Peyer's patch (tissue), 4 donors: ENCODE measurements at places on chromosomes 2 and 18. TPM values are rescaled to one million over a fixed set of nuclear protein-coding genes. Genes with fewer than 3 reads are reported as not detected.

DNA sequence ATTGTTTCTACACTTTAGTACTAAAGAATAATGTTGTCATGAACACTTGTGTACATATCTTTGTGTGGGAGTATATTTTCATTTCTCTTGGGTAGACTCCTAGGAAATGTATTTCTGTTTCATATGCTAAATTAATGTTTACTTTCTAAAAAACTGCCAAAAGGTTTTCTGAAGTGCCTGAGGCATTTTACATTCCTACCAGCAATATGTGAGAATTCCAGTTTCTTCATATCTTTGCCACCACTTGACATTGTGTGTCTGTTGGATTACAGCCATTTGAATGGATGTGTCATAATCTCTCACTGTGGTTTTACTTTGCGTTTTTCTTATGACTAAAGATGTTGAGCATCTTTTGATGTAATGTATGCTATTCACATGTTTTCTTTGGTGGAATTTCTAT is 428.2 kb upstream of the KCNH7 start:
- no peaks in the 10 kb centered on the region for H3K4me1 ChIP-seq
- no peak overlapping the region for H3K4me3 ChIP-seq
- no peak for DNase-seq
- no peak overlapping the region for H3K27ac ChIP-seq

The CCT4 gene
- 31.5 TPM for total RNA-seq

DNA sequence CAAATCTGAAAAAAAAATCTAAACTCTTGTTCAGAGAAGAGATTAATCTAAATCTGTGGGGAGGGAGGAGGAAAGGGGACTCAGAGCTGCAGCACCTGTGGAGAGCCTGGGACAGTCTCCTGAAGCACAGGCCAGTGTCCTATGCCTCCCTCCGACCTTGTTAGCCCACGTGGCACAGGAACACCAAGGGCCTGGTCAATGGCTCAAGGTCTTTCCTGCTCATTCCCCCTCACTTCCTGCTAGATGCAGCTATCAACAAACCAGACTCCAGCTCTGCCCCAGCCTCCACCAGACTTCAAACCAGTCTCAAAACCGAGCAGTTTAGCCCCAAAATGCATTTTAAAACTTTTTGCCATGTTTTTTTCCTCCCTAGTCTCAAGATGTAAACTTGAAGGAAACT is 20.1 kb upstream of the SULT1C3 start:
- peak overlapping the region; percentile 53 for H3K27ac ChIP-seq
- no peak overlapping the region for H3K4me3 ChIP-seq
- no peaks in the 10 kb centered on the region for H3K4me1 ChIP-seq

DNA sequence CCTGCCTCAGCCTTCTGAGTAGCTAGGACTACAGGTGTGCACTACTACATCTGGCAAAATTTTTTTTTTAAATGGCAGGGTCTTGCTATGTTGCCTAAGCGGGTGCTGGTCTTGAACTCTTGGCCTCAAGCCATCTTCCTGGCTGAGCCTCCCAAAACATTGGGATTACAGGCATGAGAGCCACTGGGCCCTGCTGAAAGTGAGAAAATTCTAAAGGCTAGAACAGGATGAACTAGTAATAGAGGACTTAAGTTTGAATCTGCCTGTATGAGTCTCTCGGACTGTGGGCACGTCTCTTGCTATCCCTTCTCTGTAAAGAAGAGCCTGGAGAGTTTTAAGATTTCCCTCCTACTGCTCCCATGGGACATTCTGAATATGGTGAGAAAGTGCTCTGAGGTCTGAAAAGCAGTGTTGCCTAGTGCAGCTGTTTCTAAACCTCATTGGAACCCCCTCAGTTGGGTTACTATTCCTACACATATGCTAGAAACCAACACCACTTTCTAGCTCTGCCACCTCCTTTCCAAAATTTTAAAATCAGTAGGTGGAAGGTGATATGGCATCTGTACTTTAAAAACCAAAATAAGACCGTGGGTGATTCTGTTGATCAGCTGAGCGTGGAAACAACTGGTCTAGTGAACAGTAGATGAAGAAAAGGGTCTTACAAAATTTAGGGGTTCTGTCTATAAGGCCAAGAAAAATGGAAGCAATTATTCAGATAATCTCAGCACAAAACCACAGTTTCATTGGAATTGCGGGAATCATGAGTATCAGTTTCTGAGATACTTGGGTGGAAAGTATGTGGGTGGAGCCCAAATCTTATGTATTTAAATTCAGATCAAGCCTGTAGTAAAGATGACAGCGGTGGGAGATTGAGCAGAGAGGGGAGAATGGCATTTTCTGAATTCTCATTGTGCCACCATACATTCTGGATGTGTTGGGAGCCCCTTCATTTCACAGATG is 259.8 kb upstream of the CXCR4 start:
- no peak overlapping the region for H3K4me3 ChIP-seq
- no peaks in the 10 kb centered on the region for H3K27me3 ChIP-seq
- no peak for DNase-seq
- peaks cover 16% of the 10 kb centered on the region for H3K4me1 ChIP-seq
- H3K36me3 ChIP-seq, result no peaks in the 10 kb centered on the region

The IL36A gene
- total RNA-seq, result not detected

The FKBP1B gene
- total RNA-seq, result 9.4 TPM

The RAPH1 gene
- total RNA-seq, result 46.2 TPM

The NTSR2 gene
- total RNA-seq, result not detected

GRCh38 chr2:111663471-111664274 is 220.3 kb downstream of the ANAPC1 start:
- no peaks in the 10 kb centered on the region for H3K27me3 ChIP-seq
- no peak overlapping the region for H3K27ac ChIP-seq
- no peak overlapping the region for H3K4me3 ChIP-seq
- H3K36me3 ChIP-seq, result no peaks in the 10 kb centered on the region
- peaks cover 20% of the 10 kb centered on the region for H3K4me1 ChIP-seq
- no peak for DNase-seq

- peak overlapping the region; percentile 58 for H3K4me3 ChIP-seq
- peak overlapping the region; percentile 64 for H3K27ac ChIP-seq
- no peaks in the 10 kb centered on the region for H3K4me1 ChIP-seq
- H3K27me3 ChIP-seq, result no peaks in the 10 kb centered on the region
These were observed 24.2 kb upstream of the CASP8 start for GRCh38 chr2:201235860-201236811.

GRCh38 chr2:143192716-143193115 is 63.5 kb downstream of the ARHGAP15 start:
- H3K27me3 ChIP-seq, result no peaks in the 10 kb centered on the region
- DNase-seq, result no peak
- no peaks in the 10 kb centered on the region for H3K4me1 ChIP-seq
- H3K27ac ChIP-seq, result no peak overlapping the region
- no peak overlapping the region for H3K4me3 ChIP-seq

The SLC16A14 gene
- total RNA-seq, result 0.80 TPM

The SLC9A2 gene
- 20.7 TPM for total RNA-seq

GRCh38 chr2:192236136-192236535 is 41.4 kb upstream of the TMEFF2 start:
- H3K27ac ChIP-seq, result no peak overlapping the region
- H3K36me3 ChIP-seq, result no peaks in the 10 kb centered on the region
- H3K4me1 ChIP-seq, result no peaks in the 10 kb centered on the region
- no peak overlapping the region for H3K4me3 ChIP-seq
- no peaks in the 10 kb centered on the region for H3K27me3 ChIP-seq

GRCh38 chr2:158686210-158686691 is 108.9 kb upstream of the DAPL1 start:
- H3K4me3 ChIP-seq, result no peak overlapping the region
- no peak overlapping the region for H3K27ac ChIP-seq
- DNase-seq, result no peak
- no peaks in the 10 kb centered on the region for H3K27me3 ChIP-seq

- no peak overlapping the region for H3K4me3 ChIP-seq
- H3K36me3 ChIP-seq, result no peaks in the 10 kb centered on the region
- no peaks in the 10 kb centered on the region for H3K4me1 ChIP-seq
- no peak overlapping the region for H3K27ac ChIP-seq
- H3K27me3 ChIP-seq, result no peaks in the 10 kb centered on the region
These were observed 108.3 kb downstream of the PIEZO2 start for GRCh38 chr18:11040823-11041656.

GRCh38 chr18:45851161-45851925 is 25.9 kb downstream of the SIGLEC15 start:
- no peaks in the 10 kb centered on the region for H3K4me1 ChIP-seq
- H3K36me3 ChIP-seq, result peaks cover 56% of the 10 kb centered on the region
- H3K27ac ChIP-seq, result no peak overlapping the region
- H3K27me3 ChIP-seq, result no peaks in the 10 kb centered on the region
- no peak for DNase-seq

- no peak overlapping the region for H3K4me3 ChIP-seq
- DNase-seq, result no peak
- no peak overlapping the region for H3K27ac ChIP-seq
- no peaks in the 10 kb centered on the region for H3K27me3 ChIP-seq
These were observed 75.4 kb downstream of the STK25 start for GRCh38 chr2:241432824-241433448.

The PAX8 gene
- 10.5 TPM for total RNA-seq

DNA sequence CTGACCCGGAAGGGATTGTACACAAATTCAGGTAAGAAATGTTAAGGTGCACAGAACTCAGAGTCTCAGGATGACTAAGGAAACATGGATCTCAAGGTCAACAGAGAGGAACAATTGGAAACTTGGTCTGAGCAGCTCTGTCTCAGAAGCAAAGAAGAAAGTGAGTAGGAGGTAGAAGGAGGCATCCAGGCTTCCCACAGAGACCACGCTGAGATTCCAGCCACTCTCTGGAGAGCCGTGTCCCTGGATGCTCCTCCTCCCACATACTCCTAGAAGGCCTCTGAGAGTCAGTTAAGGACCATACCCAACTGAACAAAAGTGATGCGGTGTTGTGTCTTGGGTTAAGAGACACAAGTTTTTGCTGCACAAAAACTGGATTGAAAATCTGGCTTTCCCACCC is 8.6 kb upstream of the PLB1 start:
- H3K36me3 ChIP-seq, result no peaks in the 10 kb centered on the region
- no peaks in the 10 kb centered on the region for H3K27me3 ChIP-seq
- no peak overlapping the region for H3K4me3 ChIP-seq
- peak; percentile 2 for DNase-seq

The TMEM247 gene
- total RNA-seq, result not detected

DNA sequence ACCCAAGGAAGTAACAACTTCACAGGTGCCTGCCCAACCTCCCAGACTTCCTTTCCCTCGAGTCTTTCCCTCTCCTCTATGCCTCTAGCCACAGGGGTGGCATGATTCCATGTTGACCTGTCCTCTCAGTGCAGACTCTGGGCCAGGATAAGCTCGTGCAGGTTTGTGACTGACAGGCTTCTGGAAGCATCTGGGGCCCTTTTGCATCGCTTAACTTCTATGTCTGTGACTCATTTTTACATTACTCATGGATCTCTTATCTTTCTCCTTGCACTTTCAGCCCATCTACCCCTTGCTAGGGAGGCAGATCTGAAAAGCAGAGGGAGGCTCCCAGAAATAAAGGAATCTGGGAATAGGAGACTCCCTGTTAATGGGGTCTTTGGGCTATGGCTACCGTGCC is 98.5 kb upstream of the RIOK3 start:
- DNase-seq, result no peak
- no peaks in the 10 kb centered on the region for H3K27me3 ChIP-seq
- H3K36me3 ChIP-seq, result no peaks in the 10 kb centered on the region

The CNRIP1 gene
- total RNA-seq, result 2.1 TPM

The NCKAP5 gene
- total RNA-seq, result 19.3 TPM

The TMX3 gene
- 45.5 TPM for total RNA-seq

GRCh38 chr18:45538444-45538843 is 76.8 kb upstream of the SLC14A2 start:
- H3K36me3 ChIP-seq, result no peaks in the 10 kb centered on the region
- H3K4me1 ChIP-seq, result no peaks in the 10 kb centered on the region
- H3K27ac ChIP-seq, result no peak overlapping the region
- H3K27me3 ChIP-seq, result no peaks in the 10 kb centered on the region
- no peak overlapping the region for H3K4me3 ChIP-seq

DNA sequence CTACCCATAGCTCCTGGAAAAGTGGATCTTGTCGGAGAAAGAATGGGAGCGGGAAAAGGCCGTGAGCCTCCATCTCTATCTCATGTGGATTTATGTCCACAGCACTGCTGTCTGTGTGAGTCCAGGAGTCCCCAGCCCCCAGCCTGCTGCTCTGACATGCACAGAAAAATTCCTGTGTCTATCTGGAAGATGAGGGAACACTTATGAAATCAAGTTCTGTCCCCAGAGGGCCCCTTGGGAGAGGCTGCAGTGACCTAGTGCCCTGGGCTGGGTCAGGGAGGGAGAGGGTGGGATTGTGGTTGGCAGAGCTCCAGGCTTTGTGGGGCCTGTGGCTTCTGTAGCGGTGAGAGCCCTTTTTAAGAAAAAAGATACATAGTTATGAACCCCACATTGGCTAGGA is 37.6 kb downstream of the HJURP start:
- H3K4me1 ChIP-seq, result no peaks in the 10 kb centered on the region
- DNase-seq, result no peak
- H3K27me3 ChIP-seq, result no peaks in the 10 kb centered on the region
- no peak overlapping the region for H3K4me3 ChIP-seq

The UGT1A7 gene
- total RNA-seq, result 27.3 TPM

GRCh38 chr2:17958466-17959092 is 80.1 kb downstream of the KCNS3 start:
- no peak for DNase-seq
- no peak overlapping the region for H3K4me3 ChIP-seq
- H3K36me3 ChIP-seq, result no peaks in the 10 kb centered on the region

The CYP27C1 gene
- total RNA-seq, result not detected

DNA sequence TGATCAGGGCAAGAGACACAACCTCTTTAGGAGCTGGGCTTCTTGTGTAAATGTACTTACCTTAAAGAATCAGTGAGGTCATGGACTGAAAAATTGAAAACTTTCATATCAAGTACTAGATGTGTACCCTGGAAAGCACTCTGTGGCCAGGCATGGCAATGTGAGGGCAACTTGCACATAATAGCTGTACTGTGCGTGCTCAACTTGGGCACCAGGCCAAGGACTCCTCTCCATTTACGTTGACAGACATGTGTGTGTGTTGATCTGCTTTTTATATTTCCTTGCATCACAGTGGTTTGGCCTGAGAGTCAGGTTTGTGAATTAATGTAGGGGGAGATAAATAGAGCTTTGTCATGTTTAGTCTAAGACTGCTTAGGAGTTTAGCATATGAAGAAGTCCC is 669.5 kb upstream of the REG3G start:
- H3K36me3 ChIP-seq, result no peaks in the 10 kb centered on the region
- no peaks in the 10 kb centered on the region for H3K4me1 ChIP-seq
- no peak overlapping the region for H3K4me3 ChIP-seq

- no peak for DNase-seq
- no peak overlapping the region for H3K4me3 ChIP-seq
- no peaks in the 10 kb centered on the region for H3K36me3 ChIP-seq
- no peak overlapping the region for H3K27ac ChIP-seq
- H3K4me1 ChIP-seq, result no peaks in the 10 kb centered on the region
These were observed 119.6 kb upstream of the SLC38A11 start for GRCh38 chr2:165074884-165075283.

GRCh38 chr2:146952696-146953095 is 892.1 kb upstream of the ACVR2A start:
- DNase-seq, result no peak
- H3K4me3 ChIP-seq, result no peak overlapping the region
- no peaks in the 10 kb centered on the region for H3K36me3 ChIP-seq
- no peaks in the 10 kb centered on the region for H3K4me1 ChIP-seq

- no peak for DNase-seq
- no peaks in the 10 kb centered on the region for H3K36me3 ChIP-seq
- no peaks in the 10 kb centered on the region for H3K4me1 ChIP-seq
- H3K27ac ChIP-seq, result no peak overlapping the region
- no peaks in the 10 kb centered on the region for H3K27me3 ChIP-seq
These were observed 17.8 kb downstream of the SERPINB13 start for GRCh38 chr18:63604791-63605567.

- H3K27ac ChIP-seq, result no peak overlapping the region
- H3K27me3 ChIP-seq, result no peaks in the 10 kb centered on the region
- H3K4me3 ChIP-seq, result no peak overlapping the region
- H3K36me3 ChIP-seq, result no peaks in the 10 kb centered on the region
These were observed 4.9 kb upstream of the STK11IP start for GRCh38 chr2:219592736-219593135.
